ENCODE measurements at places on chromosomes 16 and 17. TPM values are rescaled to one million over a fixed set of nuclear protein-coding genes. Genes with fewer than 3 reads are reported as not detected.

The KRT33A gene
- not detected for total RNA-seq

The TAT gene
- total RNA-seq: not detected

The SPNS1 gene
- total RNA-seq: 26.4 TPM

The SEPTIN12 gene
- not detected for total RNA-seq

The TERB1 gene
- not detected for total RNA-seq

The CHST4 gene
- not detected for total RNA-seq

The INCA1 gene
- not detected for total RNA-seq

The SLC12A3 gene
- total RNA-seq: not detected
